Uterus (tissue), 4 donors: ENCODE measurements at places on chromosomes 7 and 10. TPM values are rescaled to one million over a fixed set of nuclear protein-coding genes. Genes with fewer than 3 reads are reported as not detected.

DENND2A gene
- total RNA-seq, result 50.7 TPM

PROSER2 gene
- 9.5 TPM for total RNA-seq

ZNF273 gene
- total RNA-seq, result 9.0 TPM

ATP5MK gene
- total RNA-seq, result 379 TPM

CACNA2D1 gene
- total RNA-seq, result 47.4 TPM

SPDYE16 gene
- total RNA-seq, result 3.6 TPM

GRM3 gene
- 2.1 TPM for total RNA-seq

CCDC3 gene
- total RNA-seq, result 37.4 TPM

DGKI gene
- total RNA-seq, result 8.5 TPM

ATRNL1 gene
- 211 TPM for total RNA-seq

ATP6V1F gene
- 86.7 TPM for total RNA-seq

CALML5 gene
- not detected for total RNA-seq

PAOX gene
- total RNA-seq, result 9.3 TPM

RET gene
- 6.3 TPM for total RNA-seq

COL28A1 gene
- total RNA-seq, result 0.88 TPM

TMEM213 gene
- total RNA-seq, result not detected

NUP205 gene
- 32.4 TPM for total RNA-seq

SLC35G1 gene
- 4.7 TPM for total RNA-seq

IL6 gene
- 4.2 TPM for total RNA-seq

OR2A7 gene
- total RNA-seq, result 3.8 TPM

NKX6-2 gene
- not detected for total RNA-seq

DPYSL4 gene
- 1.5 TPM for total RNA-seq

PAPOLB gene
- total RNA-seq, result 0.24 TPM

FAM25G gene
- not detected for total RNA-seq

PRTFDC1 gene
- total RNA-seq, result 9.4 TPM

ASZ1 gene
- total RNA-seq, result not detected
